ENCODE measurements at places on chromosomes 7 and 10. TPM values are rescaled to one million over a fixed set of nuclear protein-coding genes. Genes with fewer than 3 reads are reported as not detected.

Gene TEX47
- not detected for total RNA-seq

DNA sequence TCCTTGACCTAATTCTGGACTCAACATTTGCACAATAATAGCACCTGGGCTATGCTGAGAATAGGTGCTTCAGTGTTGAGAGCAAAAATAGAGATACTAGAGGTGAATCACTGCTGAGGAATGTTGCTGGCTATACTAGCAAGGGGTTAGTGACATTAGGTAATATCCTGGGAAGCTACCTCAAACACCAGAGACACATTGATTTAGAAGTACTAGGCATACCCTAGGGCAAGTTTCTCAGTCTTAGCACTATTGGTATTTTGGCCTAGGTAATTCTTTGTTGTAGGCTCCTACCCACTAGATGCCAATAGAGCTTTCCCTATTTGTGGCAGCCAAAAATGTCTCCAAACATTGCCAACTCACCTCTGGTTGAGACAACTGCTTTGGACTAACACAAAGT, 484.0 kb upstream of the MBL2 start:
- no peak for DNase-seq

DNA sequence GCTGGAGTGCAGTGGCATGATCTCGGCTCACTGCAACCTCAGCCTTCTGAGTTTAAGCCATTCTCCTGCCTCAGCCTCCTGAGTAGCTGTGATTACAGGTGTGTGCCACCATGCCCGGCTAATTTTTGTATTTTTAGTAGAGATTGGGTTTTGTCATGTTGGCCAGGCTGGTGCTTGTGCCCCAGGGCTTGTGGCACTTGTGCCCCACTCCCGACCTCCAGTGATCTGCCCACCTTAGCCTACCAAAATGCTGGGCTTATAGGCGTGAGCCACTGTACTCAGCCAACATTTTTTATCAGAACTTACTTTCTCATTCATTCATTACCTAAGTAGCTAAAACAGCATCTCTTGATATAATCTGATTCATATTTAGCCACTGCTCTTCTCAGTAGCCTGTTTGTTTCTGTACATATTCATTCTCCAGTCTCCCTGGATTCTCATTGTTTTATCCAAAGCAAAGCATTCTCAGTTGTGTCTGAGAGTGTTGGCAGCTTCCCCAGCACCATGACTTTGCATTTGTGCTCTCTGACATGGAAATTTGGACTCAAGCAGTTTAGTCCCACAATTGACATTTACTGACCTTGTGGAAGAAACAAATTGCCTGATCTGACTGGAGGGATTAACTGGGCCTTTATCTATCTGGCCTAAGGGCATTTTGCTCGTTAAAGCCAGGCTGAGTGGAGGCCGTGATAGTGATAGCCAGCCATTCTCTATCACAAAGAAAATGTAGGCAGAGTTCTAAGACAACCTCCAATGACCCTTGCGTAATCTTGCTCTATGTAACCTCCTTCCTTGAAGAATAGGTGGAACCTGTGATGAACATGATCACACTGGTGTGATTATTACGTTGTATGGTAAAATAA, 44.9 kb downstream of the AKR1B15 start:
- DNase-seq: no peak

GRCh38 chr7:117841611-117842010, 31.6 kb downstream of the CTTNBP2 start:
- no peak for DNase-seq

DNA sequence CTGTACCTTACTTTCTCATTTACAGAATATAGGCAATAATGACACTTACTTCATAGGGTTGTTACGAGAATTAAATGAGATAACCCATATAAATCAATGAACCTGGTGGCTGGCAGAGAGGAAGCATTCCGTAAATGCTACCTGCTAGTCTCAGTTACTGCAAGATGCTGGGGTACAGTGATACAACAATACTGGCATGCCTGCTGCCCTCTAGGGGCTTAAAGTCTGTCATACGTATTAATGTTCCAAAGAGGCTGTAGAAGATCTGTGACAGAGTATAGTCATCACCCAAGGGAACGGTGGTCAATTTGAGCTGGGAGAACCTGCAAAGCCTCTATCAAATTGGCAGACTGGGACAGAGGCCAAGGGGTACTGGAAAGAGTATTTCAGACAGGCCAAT, 421.5 kb downstream of the GPAM start:
- no peak for DNase-seq

All from osteoblast (primary cell).